ENCODE measurements at places on chromosomes 13 and 19.

GRCh38 chr13:114339857-114340534 lies 25.7 kb downstream of the CHAMP1 start:
- no peak for DNase-seq

- DNase-seq, result no peak
Observed at GRCh38 chr19:30376272-30376671, 4.1 kb downstream of the ZNF536 start.

GRCh38 chr13:21328836-21329477 lies 130.1 kb downstream of the ZDHHC20 start:
- DNase-seq, result no peak

- no peak for DNase-seq
Observed at GRCh38 chr19:12139269-12139668, 881 bp downstream of the ZNF20 start.

DNA sequence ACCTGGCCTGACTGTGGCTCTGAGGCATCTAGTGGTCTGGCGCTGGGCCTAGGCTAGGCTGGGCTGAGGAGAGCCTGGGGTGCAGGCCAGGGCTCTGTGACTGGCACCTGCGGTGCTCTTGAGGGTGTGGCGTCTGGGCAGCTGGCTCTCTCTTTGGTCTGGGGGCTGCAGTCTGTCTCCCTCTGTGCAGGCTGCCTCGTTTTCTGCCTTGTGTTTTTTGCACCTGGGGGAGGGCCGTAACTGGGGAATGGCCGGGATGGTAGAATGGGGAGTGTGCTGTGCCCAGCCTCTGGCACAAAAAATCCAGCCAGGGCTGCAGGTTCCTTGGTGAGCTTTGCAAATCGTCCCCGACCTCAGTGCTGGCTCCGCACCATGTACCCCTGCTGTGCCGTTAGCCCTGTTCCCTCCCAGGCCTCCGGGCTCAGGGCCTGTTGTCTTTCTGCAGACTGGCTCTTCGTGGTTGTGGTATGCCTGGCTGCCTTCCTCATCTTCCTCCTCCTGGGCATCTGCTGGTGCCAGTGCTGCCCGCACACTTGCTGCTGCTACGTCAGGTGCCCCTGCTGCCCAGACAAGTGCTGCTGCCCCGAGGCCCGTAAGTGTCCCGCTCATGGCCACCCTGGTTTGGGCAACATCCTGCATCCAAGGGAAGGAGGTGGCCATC lies 6.5 kb upstream of the USF2 start:
- no peak for DNase-seq

DNA sequence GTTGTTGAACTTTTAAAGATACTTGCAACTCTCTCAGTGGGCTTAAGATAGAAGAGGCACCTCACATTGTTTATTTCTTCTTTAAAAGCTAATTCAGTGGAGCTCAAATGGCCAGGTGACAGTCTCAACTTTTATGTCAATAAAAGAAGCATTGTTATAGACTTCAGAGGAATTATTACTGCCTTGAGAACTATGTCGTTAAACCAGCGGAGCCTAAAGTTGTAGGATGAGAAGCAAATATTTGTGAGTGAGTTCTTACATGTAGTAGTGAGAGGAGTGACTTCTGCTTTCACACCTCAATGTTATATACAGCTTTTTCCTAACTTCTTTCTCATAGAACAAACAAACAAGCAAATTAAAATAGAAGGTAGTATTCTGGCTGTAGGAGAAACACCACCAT lies 31.2 kb upstream of the DGKH start:
- DNase-seq, result no peak

GRCh38 chr19:5935473-5936291 lies 21.6 kb downstream of the CAPS start:
- no peak for DNase-seq

DNA sequence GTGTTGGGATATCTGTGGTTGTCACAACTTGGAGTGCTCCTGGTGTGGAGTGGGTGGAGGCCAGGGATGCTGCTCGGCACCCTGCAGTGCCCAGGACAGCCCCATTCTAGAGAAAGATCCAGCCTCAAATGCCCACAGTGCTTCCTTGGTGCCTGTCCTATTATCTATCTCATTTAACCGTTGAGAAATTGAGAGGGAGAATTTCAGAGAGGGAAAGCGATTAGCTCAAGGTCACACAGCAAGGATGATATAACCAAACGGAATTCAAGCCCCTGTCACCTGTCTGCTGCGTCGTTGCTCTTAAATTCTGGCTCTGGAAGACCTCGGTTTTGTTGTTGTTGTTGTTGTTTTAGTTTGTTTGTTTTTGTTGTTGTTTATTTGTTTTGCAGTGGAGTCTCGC lies 13.5 kb downstream of the ANKRD24 start:
- DNase-seq, result no peak

GRCh38 chr13:30872685-30873461 lies 33.2 kb upstream of the MEDAG start:
- no peak for DNase-seq

GRCh38 chr19:45761714-45762113 lies 7.3 kb downstream of the SIX5 start:
- DNase-seq, result no peak

DNA sequence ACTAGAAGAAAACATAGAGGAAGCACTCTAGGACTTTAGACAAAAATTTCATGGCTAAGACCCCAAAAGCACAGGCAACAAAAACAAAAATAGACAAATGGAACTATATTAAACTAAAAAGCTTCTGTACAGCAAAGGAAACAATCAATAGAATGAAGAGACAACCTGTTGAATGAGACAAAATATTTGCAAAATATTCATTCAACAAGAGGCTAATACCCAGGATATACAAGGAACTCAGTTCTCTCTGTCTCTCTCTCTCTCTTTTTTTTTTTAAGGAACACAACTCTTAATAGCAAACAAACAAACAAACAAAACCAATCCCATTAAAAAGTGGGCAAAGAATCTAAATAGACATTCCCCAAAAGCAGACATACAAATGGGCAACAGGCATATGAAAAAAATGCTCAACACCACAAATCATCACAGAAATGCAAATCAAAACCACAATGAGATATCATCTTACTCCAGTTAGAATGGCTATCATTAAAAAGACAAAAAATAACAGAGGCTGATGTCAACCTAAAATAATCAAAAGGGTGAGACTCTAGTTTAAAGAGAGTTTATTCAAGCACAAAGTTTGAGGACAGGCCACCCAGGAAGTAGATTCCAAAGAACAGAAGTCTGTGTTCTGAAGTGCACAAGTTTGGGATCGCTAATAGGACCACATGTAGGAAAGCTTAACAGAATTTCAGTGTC lies 27.1 kb upstream of the SLC7A9 start:
- no peak for DNase-seq

GRCh38 chr13:98478189-98479129 lies 98.4 kb downstream of the STK24 start:
- DNase-seq, result no peak

DNA sequence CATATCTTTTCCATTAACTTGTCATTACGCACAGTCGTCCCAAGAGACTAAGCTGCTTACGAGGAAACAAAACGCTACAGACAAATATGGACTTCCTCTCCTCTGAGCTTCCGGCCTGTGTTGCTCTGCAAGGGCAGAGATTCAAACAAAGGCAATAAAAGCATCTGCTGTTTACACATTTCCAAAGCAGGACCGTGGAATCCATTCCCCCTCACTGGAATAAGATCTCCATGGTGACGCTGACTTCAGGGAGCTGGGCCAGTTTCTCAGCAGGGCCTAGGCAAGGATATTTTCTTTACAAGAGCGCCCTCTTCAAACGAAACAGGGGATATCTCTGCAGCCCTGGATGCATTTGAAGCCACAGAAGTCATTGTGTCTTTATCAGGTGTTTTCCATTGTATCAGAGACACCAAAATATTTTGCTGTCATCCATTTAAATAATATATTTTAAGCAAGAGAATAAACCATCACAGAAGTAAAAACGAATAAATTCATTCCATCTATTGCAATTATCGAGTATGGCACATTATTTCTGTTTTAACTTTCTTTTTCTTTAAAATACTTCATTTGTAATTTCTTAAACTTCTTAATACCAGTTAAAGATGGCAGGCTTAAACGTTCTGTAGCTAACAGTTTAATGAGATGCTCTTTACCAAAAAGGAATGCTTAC lies 177.5 kb downstream of the DCLK1 start:
- no peak for DNase-seq

DNA sequence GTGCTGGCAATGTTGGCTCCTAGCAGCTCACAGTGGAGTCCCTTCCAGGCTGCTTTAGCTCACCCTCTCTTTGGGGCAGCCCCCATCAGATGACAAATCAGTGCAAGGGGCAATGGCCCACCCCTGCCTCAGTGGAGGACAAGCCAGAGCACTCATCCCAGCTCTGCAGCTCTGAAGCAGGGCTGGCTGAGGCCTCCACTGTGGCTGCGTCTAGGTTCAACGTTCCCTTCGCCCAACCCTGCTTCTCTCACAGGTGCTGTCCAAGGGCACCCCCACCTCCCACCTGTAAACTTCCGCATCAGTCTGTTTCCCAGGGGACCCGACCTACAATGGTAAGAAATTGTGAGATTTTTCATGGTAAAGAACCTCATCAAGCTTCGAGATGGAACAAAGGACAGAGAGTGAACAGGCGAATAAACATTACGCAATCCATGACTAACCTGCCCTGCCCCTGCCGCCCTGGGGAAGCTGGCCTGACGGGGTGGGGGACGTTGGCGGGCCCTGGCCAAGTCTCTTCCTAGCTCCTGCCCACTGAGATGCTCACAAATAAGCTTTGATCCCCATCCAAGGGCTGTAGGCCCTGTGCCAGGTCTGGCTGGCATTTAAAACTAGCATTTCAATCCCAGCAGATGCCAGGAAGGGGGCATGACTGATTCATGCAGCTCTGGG lies 40.5 kb downstream of the DZIP1 start:
- DNase-seq, result no peak

DNA sequence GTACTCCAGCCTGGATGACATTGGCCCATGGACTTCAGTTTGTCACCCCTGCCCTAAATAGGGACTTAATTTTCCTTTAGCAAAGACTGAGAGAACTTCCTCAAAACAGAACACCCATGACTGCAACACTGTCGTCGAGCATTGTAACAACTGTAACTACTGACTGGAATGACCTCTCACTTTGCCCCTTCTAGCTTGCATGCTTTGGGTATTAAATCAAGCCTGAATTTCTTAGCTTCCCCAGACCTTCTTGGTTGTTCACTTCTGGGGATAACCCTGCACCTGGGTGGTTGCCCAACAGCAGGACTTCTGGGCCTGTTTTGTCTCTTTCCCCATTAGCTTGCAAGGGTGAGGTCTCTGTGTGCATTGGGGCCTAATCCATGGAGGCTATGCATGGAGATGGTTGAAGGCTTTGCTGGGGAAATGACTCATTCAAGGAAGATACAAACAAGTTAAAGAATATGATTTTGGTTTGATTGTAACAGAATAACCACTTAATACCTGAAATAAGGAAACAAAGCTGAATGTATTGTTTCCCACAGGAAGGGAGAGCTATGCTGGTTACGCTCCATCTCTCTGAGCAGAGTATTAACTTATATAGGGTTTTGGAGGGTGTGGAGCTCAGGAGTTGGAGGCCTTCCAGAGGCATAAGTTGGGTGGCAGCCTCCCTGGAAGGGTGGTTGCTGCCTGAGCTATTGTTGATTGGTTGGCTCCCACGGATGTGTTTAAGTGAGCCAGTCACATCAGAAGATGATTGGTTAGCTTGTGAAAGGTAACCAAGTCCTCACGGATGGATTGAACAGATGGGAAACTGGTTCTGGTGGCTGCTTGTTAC lies 34.7 kb upstream of the UBAC2 start:
- no peak for DNase-seq

- no peak for DNase-seq
Observed at GRCh38 chr13:99505814-99506269, 4.6 kb downstream of the TM9SF2 start.

DNA sequence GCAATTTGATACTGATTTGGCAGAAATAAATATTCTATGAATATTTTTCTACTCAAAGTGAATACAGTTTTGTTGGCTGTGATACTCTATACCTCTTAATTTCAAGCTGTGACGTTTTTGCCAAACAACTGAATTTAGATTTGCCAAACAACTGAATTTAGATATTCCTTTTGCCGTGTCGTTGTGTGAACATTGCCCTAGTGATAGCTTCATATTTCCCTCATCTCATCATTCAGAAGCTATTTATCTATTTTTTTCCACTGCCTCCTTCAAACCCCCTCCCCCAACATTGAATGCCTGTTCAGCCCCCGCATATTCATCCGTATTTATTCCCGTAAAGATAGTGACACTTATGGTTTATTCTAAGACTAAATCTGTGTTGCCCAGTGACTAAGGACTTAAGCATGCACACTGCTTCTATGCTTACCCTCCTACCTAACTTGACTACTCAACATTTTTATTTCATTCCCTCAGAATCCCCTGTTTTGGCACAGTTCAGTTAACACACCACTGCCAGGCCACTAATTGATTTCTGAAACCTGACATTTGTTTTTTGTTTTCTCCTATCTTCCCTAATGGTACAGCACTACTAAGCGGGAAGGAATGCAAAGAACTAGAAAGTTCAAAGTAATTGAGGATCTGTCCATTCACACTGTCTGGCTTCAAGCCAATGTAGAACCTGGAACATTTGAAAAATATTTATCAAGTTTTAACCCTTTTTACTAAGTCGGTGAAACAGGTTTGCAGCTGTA lies 2.8 kb upstream of the KLF5 start:
- DNase-seq, result no peak

GRCh38 chr13:80039000-80039399 lies 301.9 kb downstream of the SPRY2 start:
- no peak for DNase-seq

GRCh38 chr13:43107780-43108179 lies 84.4 kb downstream of the DNAJC15 start:
- DNase-seq, result no peak

GRCh38 chr19:469833-470232 lies 9.0 kb upstream of the SHC2 start:
- no peak for DNase-seq

DNA sequence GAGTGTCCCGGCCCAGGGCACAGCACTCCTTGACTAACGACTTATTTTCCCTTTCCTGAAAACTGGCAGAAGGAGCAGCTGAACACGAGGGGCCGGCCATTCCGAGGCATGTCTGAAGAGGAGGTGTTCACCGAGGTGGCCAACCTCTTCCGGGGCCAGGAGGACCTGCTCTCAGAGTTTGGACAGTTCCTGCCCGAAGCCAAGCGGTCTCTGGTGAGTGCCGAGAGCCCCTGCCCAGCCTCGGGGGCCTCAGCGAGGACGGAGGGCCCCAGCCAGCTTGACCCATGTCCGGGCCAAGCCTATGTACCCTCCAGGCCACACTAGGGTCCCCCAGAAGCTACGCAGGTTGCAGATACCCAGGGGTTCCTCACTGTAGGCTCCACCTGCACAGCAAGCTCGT lies 17.7 kb downstream of the SIN3B start:
- no peak for DNase-seq

GRCh38 chr19:21410166-21410565 lies 13.2 kb downstream of the ZNF493 start:
- DNase-seq, result no peak

DNA sequence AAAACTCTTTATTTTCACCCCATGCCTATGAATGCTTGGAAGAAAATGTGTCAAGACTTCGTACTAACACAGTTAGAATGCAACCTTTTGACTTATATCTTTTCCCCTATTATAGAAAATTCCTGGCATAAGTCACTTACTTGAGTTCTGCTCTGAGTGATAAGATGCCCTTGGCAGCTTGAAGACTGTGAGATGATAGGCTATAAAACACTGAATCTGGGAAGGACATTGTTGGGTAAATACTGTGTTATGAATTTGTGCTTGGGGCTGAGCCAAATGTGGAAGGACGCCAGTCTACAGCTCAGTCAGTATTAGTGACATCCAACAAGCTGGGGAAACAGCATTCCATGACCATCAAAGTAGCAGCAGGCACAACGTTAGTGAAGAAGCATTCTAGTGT lies 368.0 kb upstream of the SGCG start:
- no peak for DNase-seq

All from stimulated activated CD4-positive, alpha-beta T cell treated with anti-CD3 and anti-CD28 coated beads, Interleukin-15, amount 100 ng/mL, for 1 hour (primary cell).